ENCODE measurements at places on chromosomes 11 and 22. TPM values are rescaled to one million over a fixed set of nuclear protein-coding genes. Genes with fewer than 3 reads are reported as not detected.

- no peak for DNase-seq
Measured at GRCh38 chr11:69647761-69648497, 7.0 kb downstream of the CCND1 start.

GRCh38 chr11:7428196-7428595 is 57.1 kb upstream of the OLFML1 start:
- no peak for DNase-seq

GRCh38 chr11:70650075-70650909 is 252.0 kb downstream of the CTTN start:
- no peak for DNase-seq

DNA sequence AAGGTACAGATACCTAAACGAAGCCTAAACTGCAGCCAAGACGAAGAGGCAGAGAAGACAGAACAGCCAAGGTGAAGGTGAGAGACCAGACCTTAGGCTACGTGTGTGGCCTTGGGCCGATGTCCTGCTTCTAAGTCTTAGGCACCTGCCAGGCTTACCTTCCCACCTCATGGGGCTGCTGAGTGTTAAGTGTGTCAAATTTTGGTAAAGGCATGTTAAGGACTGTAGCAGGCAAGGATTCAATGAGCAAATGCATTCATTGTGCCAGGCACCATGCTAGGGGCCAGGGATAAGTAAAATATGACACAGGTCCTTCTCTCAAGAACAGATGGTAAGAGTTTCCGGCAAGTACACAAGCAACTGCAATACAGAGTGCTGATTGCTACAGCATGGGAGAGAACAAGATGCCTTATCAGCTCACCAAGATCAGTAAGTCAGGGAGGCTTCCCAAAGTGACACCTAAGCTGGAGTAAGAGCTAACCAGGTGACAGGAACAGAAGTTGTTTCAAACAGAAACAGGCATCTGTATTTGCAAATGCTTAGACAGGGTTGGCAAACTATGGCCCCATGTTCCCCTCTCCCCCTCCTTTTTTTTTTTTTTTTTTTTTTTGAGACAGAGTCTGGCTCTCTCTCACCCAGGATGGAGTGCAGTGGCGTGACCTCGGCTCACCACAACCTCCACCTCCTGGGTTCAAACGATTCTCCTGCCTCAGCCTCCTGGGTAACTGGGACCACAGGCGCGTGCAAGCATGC is 46.7 kb downstream of the CLTCL1 start:
- no peak for DNase-seq

APOBEC3H gene
- 4.4 TPM for total RNA-seq

SYT9 gene
- not detected for total RNA-seq

DNA sequence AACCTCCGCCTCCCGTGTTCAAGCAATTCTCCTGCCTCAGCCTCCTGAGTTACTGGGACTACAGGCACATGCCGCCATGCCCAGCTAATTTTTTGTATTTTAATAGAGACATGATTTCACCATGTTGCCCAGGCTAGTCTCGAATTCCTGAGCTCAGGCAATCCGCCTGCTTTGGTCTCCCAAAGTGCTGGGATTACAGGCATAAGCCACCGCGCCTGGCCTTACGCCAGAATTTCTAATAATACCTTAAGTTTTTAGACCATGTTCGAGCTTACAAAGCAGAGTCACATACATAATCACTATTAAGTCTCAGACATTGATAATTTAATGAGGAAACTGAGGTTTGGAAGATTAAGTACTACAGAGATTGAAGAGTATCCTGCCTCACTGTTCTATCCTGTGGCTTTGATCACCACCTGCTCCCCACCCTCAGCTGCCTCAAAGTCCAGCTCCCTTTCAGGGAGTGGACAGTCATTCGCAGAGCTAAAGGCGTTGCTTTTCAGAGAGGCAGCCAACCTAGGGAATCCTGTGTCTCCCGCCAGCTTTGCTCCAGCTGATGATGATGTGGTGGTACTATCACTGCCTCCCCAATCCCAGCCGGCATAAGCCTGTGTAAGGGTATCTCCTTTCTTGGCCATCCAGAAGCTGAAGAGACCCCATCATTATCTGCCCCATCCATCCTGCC is 7.7 kb downstream of the UBASH3B start:
- no peak for DNase-seq

- DNase-seq, result no peak
Measured at GRCh38 chr11:63405114-63405513, 35.5 kb downstream of the SLC22A9 start.

GRCh38 chr11:84857746-84858145 is 769.4 kb downstream of the DLG2 start:
- DNase-seq, result no peak

DNA sequence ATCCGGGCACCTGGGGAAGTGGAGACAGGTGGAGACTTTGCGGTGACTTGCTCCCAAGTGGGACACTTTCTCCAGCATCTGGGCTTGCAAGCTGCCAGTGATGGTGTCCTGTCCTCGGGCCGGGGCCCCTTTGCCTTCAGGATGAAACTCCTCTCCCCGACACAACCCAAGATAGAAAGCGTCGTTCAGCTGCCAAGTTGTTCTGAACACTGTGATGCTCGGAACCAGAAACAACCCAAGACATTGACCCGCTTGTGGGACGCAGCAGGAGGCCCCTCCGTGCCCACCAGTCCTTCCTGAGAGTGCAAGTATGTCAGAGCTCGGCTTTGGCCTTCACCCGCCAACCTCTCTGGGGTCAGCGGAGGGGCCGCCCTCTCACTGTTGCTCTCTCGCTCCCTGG is 31.3 kb downstream of the LINC01488 start:
- DNase-seq, result no peak

DNA sequence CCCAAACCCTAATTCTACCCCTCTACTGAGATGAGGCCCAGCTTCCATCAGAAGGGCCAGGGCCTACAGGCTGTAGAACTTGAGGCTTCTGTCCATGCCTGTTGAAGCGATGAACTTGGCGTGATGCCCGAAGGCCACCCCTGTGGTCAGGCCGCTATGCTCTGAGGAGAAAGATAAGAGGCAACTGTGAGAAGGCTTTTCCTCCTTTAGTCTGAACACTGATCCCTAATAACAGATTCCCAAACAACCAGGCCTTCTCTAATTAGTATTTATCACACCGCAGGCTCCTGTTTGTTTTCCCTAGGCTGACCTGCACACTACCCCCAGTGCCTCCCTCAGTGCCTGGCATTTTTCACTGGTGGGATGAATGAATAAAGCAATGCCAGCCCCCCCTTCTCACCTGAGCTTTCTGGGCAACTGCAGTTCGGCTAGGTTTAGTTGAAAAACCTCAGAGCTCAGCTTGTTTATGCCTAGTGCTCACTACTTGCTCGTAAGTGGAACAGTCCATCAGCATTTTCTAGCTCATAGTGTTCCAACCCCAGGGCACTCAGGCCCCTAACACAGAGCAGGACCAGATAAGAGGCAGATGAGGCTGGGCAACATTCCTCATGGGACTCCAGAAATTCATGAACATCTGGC is 15.2 kb downstream of the PRPF19 start:
- no peak for DNase-seq

DNA sequence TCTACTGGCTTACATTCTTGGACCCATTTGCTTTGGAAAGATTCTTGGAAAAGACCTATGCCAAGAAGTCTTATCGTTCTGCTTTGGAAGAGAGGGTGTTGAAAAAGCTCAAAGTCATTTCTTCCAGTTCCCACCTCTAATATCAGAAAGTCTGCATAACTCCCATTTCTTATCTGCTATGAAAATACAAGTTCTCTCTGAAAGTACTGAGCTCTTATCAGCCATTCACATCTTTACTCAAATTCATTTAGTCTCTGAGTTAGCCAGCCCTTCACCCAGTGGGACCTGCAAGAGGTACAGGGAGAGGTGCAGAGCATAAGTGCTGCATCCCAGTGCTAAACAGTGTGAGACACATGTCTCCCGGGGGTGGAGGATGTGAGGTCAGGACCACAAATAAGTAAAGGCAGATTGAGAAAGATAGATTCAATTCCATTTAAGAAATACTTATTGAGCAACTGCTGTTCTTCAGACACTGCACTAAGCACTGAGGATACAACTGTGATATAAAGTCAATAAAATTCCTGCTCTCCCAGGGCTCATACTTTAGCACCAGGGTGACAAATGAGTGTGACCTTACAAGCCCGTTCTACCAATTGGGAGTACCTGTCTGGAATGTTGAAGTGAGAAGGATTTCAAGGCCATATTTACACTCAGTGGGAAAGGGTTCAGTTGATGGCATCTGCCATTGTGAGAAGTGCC is 76.7 kb downstream of the PISD start:
- no peak for DNase-seq

GRCh38 chr11:129644326-129644725 is 171.3 kb upstream of the TMEM45B start:
- DNase-seq, result no peak

GRCh38 chr11:130912552-130912951 is 3.7 kb downstream of the SNX19 start:
- DNase-seq, result no peak

OR9Q2 gene
- total RNA-seq, result not detected

- no peak for DNase-seq
Measured at GRCh38 chr11:69566001-69566400, 75.0 kb upstream of the CCND1 start.

GRCh38 chr11:108838792-108839105 is 173.9 kb downstream of the DDX10 start:
- DNase-seq, result no peak

SOX6 gene
- total RNA-seq, result not detected
